ENCODE measurements at places on chromosomes 1 and 21. TPM values are rescaled to one million over a fixed set of nuclear protein-coding genes. Genes with fewer than 3 reads are reported as not detected.

SPRR1B gene
- not detected for total RNA-seq

GRCh38 chr1:84795966-84796600 is 96.9 kb downstream of the LPAR3 start:
- DNase-seq = peak; percentile 70

DNA sequence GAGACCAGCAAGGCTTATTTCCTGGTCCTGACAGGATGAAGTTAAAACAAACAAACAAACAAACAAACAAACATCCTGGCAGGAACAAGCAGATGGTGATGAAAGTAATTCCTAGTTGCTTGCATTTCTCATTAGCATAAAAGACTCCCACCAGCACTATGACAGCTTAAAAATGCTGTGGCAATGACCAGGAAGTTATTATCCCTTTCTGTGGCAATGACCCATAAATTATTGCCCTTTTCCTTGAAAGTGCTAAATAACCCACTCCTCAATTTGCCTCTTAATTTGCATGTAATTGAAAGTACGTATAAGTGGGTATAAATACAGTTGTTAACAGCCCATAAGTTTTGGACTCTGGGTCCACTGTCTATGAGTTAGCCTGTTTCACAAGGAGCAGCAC is 727.6 kb upstream of the NEGR1 start:
- no peak for DNase-seq

- no peak for DNase-seq
Measured at GRCh38 chr1:21341517-21342078, 51.3 kb upstream of the ECE1 start.

DNA sequence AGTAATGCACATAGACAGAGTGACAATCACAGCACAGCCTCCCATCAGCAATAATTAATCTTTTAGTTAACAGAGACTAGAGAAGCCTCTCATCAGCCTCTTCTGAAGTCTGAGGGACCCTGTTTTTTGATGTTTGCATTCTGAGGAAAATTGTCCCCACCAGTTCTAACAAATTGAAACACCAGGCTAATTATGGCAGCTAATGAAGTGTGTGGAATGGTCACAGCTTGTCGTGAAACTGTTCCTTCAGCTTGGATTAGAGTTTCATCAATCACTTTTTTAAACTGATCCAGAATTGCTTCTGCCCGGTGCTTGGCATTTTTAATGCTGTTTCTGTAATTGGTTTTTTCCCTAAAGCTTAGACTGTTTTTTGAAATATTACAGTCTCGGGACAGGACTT is 208.0 kb downstream of the SPATA17 start:
- no peak for DNase-seq

Data from LHCN-M2 (cell line).